Esophagus mucosa (tissue), 1 donor: ENCODE measurements at places on chromosomes 3 and 15.

- ATAC-seq, result no peak
Observed at GRCh38 chr3:180947761-180948390, 35.4 kb downstream of the FXR1 start.

GRCh38 chr15:25186411-25186810, 231.6 kb downstream of the SNRPN start:
- ATAC-seq, result no peak

DNA sequence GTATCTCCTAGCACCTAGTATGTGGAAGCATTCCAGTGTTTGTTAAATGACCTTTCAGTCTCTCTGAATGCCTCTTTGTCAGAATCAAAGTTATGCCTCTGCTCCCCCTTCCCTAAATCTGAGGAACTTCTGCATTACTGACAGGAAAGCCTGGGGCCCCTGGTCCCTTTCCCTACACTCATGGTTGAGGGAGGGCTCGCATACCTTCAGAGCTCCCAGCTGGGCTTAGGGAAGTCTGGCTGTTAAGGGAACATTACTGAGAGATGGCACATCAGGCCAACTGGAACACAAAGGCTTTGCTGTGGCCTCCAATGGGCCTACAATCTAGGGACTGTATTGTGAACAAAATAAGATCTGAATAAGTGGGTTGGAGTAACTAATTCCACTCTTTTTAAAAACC, 10.3 kb downstream of the PKM start:
- no peak for ATAC-seq

DNA sequence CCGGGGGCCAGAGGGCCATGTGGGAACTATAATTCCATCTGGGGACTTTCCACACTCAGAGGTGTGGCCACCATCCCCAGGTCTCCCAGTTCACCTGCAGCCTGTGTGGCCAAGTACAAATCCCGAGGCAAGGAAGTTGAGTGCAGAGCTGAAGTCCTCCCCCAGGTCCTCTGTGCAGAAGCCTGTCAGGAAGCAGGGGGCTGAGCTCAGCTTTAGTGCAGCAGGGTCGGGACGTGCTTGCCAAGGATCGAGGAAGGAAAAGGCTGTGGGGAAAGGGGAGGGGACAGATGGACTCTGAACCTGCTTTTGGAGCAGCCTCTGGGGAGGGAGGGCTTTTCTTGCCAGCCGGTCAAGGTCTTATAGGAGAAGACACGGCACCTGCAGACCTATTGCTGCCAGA, 67.7 kb downstream of the CHRNA7 start:
- ATAC-seq, result no peak

DNA sequence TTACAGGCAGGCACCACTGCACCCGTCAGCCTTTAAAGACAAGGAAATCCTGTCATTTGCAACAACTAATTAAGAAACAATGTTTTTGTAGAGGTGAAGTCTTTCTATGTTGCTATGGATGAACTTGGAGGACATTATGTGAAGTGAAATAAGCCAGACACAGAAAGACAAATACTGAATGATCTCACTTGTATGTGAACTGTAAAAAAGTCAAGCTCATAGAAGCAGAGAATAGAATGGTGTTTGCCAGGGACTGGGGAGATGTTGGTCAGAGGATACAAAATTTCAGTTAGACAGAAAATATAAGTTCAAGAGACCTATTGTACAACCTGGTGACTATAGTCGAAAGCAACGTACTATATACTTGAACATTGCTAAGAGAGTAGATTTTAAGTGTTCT, 27.2 kb upstream of the ARPIN start:
- ATAC-seq, result no peak

GRCh38 chr15:56249092-56249491, 5.4 kb upstream of the RFX7 start:
- ATAC-seq, result no peak

DNA sequence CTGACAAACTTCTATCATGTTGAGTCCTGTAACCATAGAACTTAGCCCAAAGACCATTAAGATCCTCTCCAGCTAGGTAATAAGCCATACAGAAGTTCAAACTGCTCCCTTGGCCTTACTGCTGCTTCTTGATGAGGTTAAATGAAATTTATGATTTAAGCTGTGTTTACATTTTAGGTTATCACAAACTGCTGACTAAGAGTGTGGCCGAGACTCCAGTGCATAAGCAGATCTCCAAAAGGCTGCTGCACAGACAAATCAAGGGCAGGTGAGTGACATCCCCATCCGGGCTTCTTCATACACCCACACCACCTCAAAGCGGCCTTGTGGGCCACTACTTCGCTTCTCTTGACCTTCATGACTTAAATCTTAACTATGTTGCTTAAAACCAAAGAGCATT, 39.0 kb downstream of the KIF7 start:
- peak; percentile 82 for ATAC-seq

- ATAC-seq, result no peak
Observed at GRCh38 chr3:37729119-37729518, 132.6 kb upstream of the CTDSPL start.

DNA sequence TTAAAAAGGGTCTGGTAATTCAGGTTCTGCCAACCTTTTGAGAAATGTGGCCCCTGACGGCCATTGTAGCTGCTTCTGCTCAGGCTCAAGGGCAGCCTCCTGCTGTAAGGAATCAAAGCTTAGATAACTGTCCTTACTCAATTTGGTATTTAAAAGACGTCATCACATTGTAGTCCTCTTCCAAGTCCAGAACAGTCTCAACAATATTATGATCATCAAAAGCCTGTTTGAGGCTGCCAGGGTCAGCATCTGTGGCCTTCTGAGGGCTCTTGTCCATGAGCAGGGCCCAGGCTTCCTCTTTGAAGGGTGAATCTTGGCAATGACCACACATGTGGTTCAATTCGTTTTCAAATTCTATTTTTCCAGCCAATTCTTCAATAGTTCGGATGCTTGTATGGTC, 6.0 kb downstream of the C3orf62 start:
- no peak for ATAC-seq
